Fibroblast of pulmonary artery (primary cell): ENCODE measurements at places on chromosomes 6 and 20.

GRCh38 chr6:75176076-75176582, 29.7 kb downstream of the COL12A1 start:
- DNase-seq = no peak

DNA sequence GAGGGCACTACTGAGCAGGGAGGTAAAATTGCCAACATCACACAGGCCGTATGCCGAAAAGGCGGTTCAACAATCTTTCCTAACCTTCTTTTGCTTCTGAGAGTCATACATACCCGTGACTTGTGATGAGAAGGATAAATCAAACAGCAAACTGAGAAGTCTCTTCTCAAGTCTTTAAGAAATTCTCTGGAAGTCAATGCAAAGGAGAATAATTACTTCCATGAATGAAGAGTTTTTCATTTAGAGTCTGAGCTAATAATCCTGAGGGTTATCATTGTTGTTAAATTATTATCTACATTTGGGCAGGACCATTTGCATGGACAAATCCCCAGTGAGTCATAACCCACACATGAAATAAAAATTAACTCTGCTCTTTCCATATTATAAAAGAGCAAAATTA, 22.4 kb upstream of the ILRUN start:
- no peak for DNase-seq

GRCh38 chr20:35014537-35014936, 58.9 kb downstream of the MYH7B start:
- DNase-seq = no peak

DNA sequence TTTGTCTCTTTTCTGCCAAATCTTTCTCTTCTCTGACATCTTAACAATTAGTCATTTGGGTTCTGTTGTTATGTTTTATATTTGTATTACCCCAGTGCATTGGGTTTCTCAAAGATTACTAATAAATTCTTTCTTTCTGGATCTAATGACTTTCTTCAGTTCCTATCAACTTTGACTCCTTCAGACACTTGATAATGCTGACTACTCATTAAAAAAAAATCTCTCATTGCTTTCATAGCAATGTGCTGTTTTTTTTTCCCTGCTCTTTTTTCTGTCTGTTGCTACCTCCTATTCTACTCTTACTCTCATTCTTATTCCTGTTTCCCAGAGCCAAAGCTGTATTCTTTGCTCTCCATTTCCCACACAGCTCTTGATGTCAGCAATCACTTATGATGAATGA, 81.3 kb upstream of the MAP3K7 start:
- no peak for DNase-seq

DNA sequence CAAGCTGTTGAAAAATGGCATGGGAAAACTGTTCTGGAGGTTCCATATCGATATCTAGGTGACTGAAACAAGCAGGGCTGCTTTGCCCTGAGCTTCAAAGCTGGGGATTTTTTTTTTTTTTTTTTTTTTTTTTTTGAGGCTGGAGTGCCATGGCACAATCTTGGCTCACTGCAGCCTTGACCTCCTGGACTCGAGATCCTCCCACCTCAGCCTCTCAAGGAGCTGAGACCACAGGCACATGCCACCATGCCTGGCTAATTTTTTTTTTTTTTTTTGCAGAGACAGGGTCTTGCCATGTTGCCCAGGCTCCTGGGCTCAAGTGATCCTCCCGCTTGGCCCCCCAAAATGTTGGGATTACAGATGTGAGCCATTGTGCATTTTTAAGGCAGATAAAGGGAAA, 11.0 kb downstream of the ERGIC3 start:
- no peak for DNase-seq

DNA sequence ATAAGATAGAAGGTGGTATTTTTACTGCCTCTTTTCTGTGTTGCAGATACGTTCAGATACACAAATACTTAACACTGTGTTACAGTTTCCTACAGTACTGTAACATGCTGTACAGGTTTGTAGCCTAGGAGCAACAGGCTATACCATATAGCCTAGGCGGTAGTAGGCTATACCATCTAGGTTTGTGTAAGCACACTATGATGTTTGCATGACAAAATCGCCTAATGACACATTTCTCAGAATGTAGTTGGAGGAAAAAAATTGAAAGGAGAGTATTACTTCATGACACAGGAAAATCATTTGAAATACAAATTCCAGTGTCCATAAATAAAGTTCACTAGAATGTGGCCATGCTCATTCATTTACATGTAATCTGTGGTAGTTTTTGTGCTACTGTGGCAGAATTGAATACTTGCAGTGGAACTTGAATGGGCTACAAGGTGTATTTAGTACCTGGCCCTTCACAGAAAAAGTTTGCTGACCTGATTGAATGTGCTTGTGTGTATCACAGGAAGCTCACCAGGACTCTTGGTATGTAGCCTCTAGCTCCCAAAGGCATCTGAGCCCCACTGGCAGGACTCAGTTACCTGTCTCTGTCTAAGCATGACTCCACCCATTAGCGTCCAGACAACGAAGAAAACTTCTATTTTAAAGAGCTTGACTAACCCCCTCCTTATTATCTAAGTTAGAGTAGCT, 18.8 kb downstream of the TOP1 start:
- DNase-seq = no peak

DNA sequence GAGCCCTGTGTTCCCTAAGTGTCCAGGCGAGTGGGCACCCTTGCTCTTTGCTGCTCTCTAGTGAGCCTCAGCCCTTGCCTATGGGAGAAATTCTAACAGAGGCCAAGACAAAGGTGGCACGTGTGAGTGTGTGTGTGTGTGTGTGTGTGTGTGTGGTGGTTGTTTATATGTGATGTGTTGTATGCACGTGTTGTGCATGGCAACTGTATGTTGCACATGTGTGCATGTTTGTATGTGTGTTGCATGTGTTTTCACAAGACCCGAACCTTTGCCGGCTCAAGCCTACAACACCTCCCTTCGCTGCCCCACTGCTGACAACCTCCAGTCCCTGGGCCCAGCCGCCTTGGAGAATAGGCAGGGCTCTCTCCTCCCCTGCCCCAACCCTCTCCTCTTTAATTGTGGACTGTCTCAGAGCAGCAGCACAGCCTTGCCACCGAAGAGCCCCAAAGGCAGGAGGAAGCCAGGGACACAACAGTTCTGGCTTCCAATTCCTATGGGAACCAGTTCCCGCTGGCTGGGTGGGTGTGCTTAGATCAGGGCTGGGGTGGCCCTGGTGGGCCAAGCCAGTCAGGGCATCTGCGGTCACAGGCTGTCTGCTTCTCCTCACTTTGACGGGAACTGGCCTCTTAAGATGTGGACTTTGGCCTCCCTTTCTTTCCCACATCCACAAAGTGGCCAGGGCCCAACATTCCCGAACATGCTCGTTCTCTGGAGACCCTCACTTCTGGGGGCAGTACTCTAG, 2.7 kb downstream of the KCNK16 start:
- DNase-seq = no peak

GRCh38 chr20:13492001-13492481, 146.7 kb downstream of the TASP1 start:
- peak; percentile 93 for DNase-seq

- no peak for DNase-seq
Observed at GRCh38 chr20:13650474-13650873, 11.7 kb upstream of the TASP1 start.

DNA sequence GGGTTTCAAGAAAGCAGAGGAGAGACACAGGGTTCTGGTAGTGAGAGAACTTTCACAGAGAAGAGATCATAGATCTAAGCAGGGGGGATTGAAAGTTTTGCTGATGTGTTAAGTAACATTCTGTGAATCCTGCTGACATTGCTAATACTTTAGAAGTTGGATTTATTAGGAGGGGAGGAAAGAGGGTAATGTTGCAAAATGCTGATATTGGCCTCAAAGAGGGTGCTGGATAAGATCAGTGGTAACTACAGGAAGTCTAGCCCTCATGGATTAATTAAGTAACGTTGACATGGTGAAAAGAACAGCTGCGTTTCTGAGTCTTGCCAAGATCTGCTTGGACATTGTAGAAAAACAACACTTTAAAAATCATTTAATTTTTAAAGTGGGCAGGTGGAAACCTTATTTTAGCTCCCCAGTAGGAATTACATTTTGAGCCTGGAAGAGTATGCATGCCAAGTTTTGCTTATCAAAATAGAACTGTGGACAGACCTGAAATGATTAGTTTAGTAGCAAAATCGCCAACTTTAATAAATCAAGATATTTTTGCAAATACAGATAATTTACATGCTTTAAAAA, 606.0 kb upstream of the HTR1E start:
- DNase-seq = no peak

DNA sequence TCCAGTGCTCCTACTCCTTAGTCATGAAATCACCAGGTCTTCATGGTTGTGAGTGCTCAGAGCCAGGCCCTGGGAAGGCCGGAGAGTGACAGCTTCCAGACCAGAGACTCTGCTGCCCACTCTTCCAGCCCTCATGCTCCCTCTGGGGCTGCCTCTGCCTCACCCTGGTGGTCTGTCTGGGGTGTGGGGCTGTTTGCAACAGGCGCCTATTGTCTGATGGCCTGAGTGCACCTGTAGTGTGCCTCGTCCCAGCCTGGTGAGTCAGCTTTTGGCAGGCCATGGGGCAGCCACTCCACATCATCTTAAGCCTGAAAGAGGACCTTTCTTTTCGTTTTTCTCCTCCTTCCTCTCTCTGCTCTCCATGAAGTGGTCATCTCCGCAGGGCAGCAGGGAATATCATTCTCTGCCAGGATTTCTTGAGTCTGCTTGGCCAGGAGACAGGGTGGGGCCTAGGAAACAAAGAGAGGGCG, 173.8 kb downstream of the VEGFA start:
- no peak for DNase-seq

- no peak for DNase-seq
Observed at GRCh38 chr6:40500227-40500626, 86.9 kb downstream of the LRFN2 start.

DNA sequence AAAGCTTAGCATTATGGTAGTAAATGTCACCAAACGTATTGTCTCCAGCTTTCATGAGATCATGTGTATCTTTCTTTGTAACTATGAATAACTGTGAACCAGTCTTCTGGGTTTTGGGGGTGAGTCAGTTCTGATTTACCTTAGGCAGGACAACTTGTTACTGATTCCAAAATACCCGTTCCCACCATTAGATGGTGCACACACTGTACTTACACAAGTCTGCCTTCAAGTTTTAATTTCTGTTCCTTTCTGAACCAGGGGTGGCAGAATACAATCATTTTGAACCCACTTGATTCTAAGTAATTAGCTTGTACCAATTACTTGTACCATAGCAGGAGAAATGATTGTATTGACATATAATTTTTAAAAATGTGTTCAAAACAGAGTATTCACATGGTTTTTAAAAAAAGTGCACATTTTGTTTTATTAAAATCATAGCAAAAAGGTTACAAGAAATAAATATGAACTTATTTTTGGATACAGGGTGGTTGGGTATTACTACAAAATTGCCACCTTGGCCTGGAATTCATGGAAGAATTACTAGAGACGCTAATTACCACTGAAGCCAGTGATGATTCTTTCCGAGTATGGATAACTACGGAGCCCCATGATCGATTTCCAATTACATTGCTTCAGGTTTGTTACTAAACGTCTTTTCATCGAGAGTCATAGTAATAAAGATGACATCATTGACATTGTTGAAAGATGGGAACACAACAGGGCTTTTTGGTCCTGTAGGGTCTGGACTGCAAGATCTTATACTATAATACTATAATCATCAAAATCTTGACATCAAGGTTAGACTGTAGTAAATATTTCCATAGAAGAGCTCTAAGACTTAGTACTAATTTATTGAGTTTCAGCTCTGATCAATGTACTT, 75.2 kb upstream of the GLP1R start:
- peak; percentile 75 for DNase-seq

- no peak for DNase-seq
Observed at GRCh38 chr6:14130435-14131075, 13.0 kb downstream of the CD83 start.

GRCh38 chr6:168884646-168885086, 369.0 kb downstream of the THBS2 start:
- peak; percentile 58 for DNase-seq

DNA sequence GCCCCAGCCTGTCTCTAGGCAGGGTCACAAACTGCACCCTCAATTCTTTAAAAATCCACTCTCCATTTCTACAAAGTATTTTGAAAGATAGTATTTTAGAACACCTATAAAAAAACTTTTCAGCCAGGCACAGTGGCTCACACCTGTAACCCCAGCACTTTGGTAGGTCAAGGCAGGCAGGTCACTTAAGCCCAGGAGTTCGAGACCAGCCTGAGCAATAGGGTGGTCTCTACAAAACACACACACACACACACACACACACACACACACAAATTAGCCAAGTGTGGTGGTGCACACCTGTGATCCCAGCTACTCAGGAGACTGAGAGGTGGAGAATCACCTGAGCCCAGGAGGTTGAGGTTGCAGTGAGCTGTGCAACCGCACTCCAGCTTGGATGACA, 30.2 kb downstream of the SLC23A2 start:
- DNase-seq = no peak

DNA sequence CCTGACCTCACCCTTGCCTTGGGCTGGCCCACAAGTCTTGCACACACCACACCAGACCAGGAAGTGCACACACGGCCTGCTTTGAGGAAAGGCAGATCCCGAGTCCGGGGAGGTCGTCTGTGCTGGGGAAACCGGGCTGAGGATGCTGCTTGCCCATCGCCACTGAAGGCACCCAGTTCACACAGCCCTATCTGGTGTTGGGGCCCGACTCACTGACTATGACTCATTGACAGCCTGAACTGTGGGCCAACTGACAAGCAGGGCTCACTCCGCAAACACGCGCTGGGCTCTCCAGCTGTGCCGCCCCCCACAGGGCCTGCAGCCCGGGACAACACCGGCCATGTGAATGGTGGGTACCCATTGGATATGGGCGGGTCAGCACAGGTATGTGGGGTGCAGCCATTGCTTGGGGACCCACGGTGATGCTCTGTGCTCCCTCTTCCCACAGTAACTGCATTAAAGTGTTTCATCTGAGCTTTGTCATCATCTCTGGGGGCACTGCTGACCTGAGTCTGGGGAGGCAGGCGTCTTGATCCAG, 1.6 kb downstream of the SAMD10 start:
- peak; percentile 63 for DNase-seq
